ENCODE measurements at places on chromosomes 13 and 19. TPM values are rescaled to one million over a fixed set of nuclear protein-coding genes. Genes with fewer than 3 reads are reported as not detected.

SHISA2 gene
- total RNA-seq = 0.58 TPM

DNA sequence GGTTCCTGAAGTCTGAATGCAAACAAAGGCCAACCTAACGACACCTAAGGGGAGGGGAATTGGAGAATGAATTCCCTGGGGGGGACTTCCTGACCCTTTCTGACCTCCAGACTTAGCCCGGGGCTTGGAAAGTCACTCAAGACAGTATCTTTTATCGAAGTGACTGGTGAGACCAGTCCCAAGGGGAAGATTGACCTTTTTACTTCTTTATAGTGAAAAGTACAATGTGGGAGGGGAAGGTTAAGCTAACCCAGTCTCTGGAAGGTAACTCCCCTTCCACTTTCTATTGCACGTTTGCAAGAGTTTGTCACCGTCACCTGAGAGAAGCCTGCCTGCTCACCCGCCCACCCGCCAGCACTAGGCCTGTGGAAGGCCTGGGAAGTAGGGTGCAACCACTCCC is 111.9 kb downstream of the EFNB2 start:
- DNase-seq = no peak

GRCh38 chr13:75055296-75055695 is 426.7 kb downstream of the TBC1D4 start:
- DNase-seq = no peak

UPK1A gene
- 4.4 TPM for total RNA-seq

SHC2 gene
- not detected for total RNA-seq

DNA sequence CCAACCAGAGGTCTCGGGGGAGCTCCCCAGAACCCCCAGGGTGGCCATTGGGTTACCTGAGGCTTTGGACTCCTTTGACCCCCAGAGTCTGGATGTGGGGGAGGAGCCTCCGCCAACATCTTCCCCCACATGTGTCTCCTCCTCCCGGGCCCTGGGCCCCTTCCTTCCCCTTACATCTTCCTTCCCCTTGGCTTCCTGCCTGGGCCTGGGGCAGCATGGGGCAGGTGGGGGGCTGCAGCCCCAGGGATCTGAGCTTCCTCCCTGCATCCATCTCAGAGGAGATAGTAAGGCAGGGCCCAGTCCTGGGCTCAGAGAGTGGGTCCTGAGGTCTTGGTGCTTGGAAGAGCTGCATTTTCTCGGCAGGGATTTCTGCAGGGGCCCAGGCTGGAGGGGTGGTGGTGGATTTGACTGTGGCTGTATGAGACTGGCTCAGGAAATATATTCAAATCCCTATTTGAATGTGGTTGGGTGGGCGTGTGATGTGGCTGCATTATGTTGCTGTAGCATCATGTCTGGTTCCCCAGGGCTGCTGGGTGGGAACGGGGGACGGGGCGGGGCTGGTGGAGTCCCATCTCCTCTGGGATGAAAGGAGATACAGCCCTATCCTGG is 919 bp downstream of the VAV1 start:
- peak; percentile 65 for DNase-seq

GRCh38 chr19:29564574-29565005 is 38.8 kb downstream of the VSTM2B start:
- no peak for DNase-seq

COX6B2 gene
- 0.39 TPM for total RNA-seq

DNA sequence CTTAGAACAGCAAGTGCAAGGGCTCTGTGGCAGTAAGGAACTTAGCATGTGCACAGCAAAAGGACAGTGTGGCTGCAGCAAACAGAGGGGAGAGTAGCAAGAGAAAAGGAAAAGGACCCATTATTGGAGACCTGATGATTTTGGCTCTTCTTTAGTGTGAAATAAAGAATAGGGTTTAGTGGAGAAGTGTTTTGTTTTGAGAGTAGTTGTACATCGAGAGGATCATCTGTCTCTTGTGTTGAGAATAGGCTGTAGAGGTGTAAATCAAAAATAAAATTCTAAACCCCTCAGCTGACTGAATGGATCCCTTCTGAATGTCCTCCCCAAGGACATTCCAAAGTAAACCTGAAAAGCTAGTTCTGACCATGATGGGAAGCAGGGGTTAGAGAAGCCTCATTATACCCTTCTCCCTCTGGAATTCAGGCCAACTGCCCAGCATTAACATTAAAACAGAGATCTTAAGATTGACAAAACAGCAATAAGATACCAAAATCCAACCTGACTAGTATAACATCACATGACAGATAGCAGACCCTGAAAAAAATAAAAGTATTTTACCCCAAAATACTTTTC is 73.6 kb upstream of the OBI1 start:
- DNase-seq = no peak

DNA sequence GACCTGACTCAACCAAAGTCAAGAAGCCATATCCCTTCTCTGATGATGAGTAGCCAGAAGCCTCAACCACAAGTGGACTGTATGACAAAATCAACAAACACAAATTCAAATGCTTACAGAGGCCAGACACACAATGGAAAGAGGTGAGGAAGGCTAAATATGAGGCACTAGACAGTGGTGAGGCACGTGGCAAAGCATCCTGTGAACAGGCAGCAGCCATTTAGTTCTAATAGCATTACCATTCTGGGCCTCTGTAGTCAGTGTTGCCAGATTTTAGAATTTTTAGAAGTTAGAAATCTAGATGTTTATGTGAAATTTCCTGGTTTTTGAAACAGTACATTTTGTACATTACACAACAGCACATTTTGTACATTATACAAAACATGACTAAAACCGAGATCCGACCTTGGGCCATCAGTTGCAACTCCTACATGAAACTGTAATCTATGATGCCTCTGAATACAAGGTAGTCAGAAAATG is 403.3 kb downstream of the COG6 start:
- DNase-seq = no peak

ZNF99 gene
- total RNA-seq = not detected

SCGB2B2 gene
- 0.33 TPM for total RNA-seq

- no peak for DNase-seq
These were observed 43.6 kb downstream of the RASA3 start for GRCh38 chr13:114088863-114089262.

NCCRP1 gene
- total RNA-seq = not detected

DNA sequence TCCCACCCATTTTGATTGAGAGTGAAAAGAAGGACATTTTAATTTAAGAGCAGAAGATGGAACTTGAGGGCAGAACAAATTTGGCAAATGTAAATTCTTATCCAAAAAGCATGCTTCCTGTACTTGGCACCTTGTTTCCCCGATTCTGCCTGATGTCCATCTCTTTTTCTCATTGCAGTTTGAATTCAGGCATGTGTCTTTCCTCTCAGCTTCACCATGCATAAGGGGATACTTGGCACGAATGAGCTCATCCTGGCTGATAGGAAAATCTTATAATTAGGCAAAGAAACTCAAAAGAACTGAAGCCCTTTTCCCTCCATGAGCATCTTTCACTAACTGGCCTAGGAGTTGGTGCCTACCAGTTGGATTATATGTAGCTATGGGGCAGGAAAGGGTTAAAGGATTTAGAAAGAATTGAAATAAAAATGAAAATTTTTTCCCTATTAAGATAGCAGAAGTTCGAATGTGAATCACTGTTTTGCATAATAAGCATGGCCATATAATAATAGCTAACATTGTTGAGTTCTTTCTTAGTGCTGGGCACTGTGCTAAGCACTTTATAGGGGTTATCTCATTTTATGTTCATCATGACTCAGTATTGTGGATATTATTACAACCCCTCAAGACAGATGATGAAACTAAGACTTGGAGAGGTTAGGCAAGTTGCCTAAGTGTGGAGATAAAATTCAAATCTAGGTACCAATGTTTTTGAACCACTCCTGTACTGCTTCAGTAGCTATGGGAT is 386.6 kb downstream of the KCNRG start:
- no peak for DNase-seq

CD79A gene
- 3.3 TPM for total RNA-seq

KLK2 gene
- total RNA-seq = not detected

- no peak for DNase-seq
These were observed 644.7 kb upstream of the KLF12 start for GRCh38 chr13:74778946-74779345.

LYL1 gene
- 0.71 TPM for total RNA-seq

MEGF8 gene
- total RNA-seq = 8.6 TPM

DNA sequence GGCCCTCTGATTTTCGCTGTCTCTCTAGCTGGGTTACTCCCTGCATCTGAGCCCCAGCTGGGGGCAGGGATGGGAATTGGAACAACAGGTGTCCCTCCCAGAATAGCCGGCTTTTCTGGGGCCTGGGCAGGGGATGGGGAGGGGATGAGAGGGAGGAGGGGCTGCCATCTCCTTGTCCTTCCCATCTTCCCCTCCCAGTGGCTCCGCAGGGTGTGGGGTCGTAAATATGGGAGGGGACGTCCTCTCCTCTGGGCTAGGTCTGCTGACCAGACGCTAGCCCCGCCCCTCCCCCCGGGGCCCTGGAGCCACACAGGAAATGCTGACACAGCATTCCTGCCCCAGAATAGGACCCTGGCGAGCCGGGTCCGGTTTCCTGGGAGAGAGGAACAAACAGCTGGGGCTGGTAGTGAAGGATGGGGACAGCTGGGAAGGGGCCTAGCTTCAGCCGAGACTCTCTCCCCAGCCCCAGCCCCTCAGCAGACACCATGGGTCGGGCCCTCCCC is 1.1 kb downstream of the RYR1 start:
- DNase-seq = no peak

ZNF554 gene
- total RNA-seq = 0.77 TPM

Data from activated naive CD4-positive, alpha-beta T cell treated with anti-CD3 and anti-CD28 coated beads, Interleukin-2, amount 50 U/mL, for 72 hours (primary cell).